Stimulated activated CD8-positive, alpha-beta memory T cell treated with anti-CD3 and anti-CD28 coated beads, Interleukin-2, amount 100 ng/mL, for 48 hours (primary cell): ENCODE measurements at places on chromosomes 4 and X.

DNA sequence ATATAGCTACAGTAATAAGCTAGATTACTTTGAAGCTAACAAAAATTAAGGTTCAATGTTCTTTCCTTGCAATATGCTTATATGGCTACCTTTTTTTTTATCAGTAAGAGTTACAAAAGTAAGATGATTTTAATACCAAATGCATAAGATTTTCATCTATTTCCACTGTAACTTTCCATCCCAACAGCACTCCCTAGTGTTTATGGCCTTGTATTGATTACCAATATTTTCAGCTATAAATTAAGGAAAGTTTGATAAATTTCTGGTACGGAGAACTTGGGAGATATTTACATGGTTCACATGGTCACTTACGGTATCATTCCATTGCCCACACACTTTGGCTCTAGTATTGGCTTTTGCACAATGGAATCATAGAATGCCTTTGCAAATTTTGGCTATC lies 448.9 kb upstream of the PABPC4L start:
- no peak for DNase-seq

- DNase-seq, result no peak
Observed at GRCh38 chr4:26048950-26049349, 134.9 kb downstream of the SMIM20 start.

DNA sequence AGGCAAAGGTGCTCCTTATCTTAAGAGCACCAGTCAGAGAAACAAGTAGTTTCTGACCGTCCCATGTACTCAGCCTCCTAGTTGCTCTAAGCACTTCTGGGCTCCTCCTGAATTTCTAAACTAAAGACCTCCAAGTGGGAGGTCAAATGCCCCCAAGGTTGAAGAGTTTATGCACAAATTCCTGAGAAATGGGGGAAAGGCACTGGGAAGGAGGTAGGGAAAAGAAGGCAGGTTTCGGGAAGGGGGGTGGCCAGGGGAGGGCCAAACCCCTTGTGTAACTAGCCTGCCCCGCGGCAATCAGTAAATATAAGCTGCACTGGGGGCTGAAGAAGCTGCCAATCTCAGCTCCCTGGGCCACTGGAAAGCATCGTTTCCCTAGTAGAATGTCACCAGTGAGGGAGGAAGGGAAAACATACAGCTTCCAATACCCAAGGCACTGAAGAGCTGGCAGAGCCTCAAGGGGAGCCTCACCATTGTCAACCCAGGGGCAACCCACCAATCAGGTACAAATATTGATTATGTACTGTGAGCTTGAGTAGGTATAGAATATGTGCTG lies 3.4 kb downstream of the FOXO4 start:
- DNase-seq, result no peak

DNA sequence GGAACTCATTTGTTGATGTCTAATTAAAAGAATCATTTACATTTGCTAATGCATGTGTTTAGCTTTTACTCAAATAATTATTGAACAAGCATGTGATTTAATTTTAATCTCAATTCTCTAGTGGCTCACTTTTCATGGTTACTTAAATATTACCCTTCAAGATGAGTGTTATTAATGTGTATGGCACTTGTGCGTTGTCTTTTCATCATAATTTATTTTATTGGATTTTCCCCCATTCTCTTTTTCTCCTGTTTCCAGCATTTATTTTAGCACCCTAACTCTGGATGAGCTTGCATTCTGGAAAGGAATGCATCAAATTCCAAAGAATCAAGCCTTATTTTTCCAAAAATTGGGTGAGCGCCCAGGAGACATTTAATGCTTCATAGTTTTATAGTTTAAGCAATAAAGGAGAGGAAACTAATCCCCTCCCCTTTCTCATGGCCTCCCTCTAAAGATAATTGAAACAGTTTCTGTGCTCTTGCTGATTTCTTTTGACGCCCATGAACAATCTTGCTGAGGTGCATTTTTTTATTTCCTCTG lies 191.1 kb upstream of the FAT4 start:
- DNase-seq, result no peak

- DNase-seq, result peak; percentile 30
Observed at GRCh38 chr4:4852591-4853362, 6.7 kb upstream of the MSX1 start.

GRCh38 chr4:95729596-95729995 lies 110.3 kb upstream of the PDHA2 start:
- no peak for DNase-seq

DNA sequence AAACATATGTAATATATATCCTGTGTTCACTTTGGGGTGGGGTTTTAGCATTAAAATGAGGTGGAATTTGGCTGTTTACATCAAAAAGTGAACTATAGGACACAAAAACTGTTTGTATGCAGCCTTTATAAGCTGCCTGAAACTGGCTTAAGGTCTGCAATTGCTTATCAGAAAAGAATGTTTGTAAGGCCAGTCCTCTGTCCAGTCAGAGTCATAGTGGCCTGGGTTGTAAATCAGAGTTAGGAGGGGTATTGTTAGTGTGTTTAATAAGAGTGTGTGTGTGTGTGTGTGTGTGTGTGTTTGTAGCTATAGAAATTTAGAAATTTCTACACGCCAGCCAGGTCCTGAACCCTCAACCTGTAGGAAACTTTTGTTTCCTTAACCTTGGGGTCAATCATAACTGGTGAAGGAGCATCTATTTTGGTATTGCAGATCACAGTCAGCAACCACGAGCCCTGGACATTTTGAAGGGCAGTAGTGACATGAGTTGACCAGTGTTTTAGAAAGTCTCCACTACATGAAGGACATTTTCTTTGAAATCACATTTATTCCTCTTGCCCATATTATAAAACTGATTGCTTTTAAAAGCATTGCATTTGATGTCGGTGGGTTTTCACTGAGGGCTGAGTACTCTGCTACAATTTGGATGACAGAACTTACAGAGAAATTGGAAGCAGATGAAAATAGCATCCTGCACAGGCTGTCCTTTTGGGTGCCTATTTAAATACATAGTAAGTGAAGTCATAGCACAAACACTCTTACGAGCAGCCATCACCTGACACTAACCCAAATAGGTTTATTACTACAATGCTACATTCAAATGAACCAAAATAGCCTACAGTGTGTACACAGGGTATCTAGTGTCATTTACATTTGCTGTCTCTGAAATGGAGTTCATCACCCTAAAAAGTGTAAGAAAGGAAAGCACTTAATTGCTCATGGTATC lies 11.2 kb upstream of the TMEM154 start:
- DNase-seq, result no peak

GRCh38 chr4:98939892-98940298 lies 11.0 kb upstream of the EIF4E start:
- DNase-seq, result no peak

DNA sequence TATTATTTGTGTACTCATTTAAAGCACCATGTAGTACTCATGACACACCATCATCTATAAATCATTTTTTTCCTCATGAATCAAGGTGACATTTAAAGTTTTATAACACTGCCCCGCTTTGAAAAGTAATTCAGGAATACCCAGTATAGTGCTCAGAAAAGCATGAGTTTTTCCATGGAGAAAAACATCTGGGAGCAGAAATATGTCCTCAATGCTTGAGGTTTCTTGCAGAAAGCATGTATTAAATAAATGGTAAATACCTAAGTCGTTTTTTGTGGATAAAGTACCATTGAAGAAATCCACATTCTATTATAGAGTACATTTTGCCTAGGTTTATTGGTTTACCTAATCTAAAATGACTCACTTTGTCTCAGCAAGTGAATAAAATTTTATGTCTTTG lies 66.2 kb downstream of the UBA6 start:
- no peak for DNase-seq

- DNase-seq, result no peak
Observed at GRCh38 chr4:931194-931959, 739 bp downstream of the GAK start.

GRCh38 chr4:89719536-89720090 lies 117.3 kb downstream of the SNCA start:
- DNase-seq, result no peak

- no peak for DNase-seq
Observed at GRCh38 chr4:20983763-20984575, 283.7 kb downstream of the PACRGL start.
